ENCODE measurements at places on chromosomes 5 and 9.

- no peak for DNase-seq
Observed at GRCh38 chr9:9521033-9521779, 1091.6 kb downstream of the PTPRD start.

GRCh38 chr9:101881508-101881907 is 143.1 kb upstream of the GRIN3A start:
- DNase-seq: no peak

DNA sequence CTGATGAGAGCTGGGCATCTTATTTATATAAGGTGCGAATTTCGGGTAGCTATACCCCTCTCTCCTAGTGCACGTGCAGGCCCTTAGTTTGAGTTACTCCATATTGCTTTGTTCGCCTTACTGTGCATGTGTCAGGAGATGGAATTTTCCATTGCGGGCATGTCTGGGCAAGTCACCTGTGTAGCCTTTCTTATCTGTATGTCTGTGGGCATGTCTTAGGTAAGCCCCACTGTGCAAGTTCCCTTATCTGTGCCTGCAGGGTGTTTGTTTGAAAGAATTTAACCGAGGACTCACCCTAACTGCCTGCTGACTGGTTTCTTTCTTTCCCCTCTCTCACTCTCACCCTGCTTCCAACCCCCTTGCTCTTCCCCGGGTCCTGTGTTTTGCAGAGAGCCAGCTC is 140.7 kb upstream of the RANBP3L start:
- DNase-seq: no peak

DNA sequence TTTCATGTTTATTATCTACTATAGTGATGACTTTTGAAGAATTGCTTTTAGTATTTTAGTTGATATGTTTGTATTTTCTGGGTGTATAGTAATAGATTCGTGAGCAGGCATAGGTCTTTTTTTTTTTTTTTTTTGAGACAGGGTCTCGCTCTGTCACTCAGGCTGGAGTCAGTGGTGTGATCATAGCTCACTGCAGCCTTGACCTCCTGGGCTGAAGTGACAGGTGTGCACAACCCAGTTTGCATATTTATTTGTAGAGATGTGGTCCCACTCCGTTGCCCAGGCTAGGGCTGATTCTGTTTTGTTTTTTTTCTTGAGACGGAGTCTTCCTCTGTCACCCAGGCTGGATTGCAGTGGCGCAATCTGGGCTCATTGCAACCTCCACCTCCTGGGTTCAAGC is 11.9 kb downstream of the ERBIN start:
- no peak for DNase-seq

GRCh38 chr9:96567203-96567700 is 52.4 kb downstream of the CDC14B start:
- no peak for DNase-seq

GRCh38 chr9:137462396-137462985 is 3.4 kb upstream of the NSMF start:
- no peak for DNase-seq

DNA sequence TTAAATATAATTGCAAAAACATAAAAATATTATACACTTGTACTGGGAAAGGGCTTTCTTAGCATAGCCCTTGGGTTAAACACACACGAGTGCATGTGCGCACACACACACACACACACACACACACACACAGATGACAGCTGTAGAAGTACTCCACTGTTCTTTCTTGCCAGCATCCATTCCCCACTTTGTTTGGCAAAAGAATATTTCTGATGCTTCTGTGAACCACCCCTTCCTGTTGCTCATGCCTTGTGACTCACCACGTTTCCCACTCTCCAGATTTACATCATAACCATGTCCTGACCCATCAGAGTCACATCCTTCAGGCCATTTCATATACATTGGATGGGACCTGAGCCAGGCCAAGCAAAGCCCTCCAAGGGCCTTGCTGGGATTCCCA is 280.1 kb downstream of the DNAH5 start:
- DNase-seq: peak; percentile 95

GRCh38 chr9:18473652-18474279 is at the start of gene ADAMTSL1:
Gene ADAMTSL1, plus strand, starts transcription at chr9:18474153. Its CDS starts 80 bp downstream, at chr9:18474233.
- peak; percentile 87 for DNase-seq

DNA sequence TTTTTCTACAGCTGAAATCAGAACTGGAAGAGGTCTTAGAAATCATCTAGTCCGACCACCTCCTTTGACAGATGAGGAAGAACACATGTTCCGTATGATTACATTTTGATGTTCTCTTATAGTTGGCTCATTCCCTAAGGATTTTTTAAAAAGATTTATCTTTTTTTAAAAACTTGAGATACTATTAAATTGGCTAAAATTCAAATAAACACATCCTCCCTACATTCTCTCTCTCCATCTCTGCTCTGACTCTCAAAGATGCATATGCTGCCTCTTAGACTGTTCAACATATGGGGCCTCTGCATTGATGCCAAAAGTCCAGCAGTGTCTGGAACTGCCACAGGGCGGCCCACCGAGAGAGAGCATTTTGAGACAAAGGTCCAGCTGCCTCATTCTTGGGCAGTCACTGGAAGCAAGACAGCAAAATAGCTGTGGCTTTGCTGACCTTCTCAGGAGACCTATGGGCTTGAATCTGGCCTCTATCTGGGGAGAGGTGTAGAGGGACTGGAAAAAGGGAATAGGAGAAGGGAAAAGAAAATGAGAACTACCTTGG is 12.8 kb upstream of the TSSK1B start:
- DNase-seq: peak; percentile 36

DNA sequence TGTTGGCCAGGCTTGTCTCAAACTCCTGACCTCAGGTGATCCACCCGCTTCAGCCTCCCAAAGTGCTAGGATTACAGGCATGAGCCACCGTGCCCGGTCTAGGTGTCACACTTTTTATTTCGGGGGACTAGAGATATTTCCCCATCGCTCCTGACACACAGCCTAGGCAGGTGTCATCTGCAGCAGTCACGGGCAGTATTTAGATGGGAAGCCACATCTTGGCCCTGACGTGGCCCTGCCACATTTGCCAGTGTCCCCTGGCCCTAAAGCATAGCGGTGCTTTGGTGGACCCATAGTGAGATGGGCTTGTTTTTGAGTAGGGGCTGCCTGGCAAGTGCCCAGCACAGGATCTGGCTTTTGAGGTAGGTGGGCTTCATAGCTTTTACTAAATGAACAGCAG is 45.0 kb upstream of the LRRTM2 start:
- DNase-seq: no peak

DNA sequence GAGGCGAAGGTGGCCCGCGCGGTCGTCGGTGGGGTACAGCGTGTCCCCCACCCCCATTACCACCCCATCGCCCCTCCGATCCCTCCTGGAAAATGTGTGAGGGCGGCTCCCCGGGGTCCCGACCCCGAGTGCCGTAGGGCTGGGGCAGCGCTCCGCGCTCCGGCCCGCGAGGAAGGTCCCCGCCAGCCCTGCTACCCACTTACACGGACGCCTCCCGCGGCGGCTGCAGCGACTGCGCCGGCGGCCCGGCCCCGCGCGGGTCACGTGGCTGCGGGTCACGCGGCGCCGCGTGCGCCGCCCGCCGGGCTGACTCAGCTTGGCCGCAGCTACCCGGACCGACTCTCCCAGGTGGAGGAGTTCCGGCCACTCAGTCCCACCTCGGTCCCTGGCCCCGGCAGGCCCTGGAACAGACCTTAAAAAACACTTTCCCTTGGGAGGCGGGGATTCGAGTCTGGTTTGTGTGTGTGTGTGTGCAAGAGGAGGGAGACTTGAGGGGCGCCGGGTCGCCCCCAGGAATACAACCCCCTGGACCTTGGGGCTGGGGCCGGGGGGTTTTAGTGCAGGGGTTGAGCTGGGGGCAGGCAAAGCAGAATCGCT is at the start of gene GNPDA1:
Gene GNPDA1, minus strand, starts transcription at position 236 of the 597 bp plus-strand sequence. CDS start 992 bp downstream, outside the sequence.
- DNase-seq: peak; percentile 72

DNA sequence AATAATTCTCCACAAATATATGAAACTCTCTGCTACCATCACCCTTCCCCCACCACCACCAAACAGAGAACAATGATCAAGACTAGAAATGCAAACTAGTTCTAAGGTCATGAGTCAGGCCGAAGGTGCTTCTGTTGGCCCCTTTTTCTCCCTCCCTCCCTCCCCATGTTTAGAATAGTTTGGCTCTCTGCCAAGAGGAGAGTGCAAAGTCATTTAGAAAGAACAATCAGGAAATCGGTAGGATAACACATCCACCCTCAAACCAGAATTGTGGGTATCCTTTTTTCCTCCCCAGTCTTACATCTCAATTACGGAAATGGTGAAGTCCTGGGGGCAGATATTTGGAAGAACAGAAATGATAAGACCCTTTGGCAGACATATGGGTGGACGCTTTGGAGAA is 170.1 kb downstream of the SLF1 start:
- DNase-seq: no peak

DNA sequence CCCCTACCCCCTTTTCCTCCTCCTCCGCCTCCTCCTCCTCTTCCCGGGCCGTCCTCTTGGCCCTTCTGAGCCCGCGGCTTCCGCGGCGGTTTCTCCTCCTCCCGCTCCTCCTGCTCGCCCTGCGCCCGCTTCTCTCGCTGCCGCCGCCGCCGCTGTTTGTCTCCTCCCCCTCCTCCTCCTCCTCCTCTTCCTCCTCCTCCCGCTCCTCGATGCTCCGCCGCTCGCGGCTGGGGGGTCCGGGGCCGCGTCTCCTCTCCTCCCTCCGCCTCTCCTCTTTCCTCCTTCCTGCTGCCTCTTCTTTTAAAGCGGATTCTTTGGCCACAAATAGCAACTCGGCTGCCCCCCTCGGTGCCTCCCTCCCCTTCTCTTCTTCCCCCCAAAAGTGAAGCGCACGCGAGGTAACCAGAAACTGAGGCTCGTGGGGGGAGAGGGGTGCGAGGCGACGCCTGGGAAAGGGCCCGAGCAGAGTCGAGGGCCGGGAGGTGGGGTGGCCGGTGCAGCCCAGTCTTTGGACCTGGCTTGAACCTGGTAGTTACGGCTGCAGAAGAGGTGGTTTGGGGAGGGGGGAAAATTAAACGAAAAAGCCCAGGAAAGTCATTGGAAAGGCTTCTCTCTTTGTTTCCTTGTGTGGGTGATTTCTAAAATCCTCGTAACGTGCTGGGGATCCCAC is 1058.5 kb upstream of the DMAC1 start:
- DNase-seq: peak; percentile 62
